ENCODE measurements at places on chromosomes 2 and 18. TPM values are rescaled to one million over a fixed set of nuclear protein-coding genes. Genes with fewer than 3 reads are reported as not detected.

The KCNE4 gene
- total RNA-seq = 0.38 TPM

The NOL4 gene
- not detected for total RNA-seq

The LAMA1 gene
- 82.3 TPM for total RNA-seq

The ABCB11 gene
- total RNA-seq = not detected

The IWS1 gene
- 41.2 TPM for total RNA-seq

The ZCCHC2 gene
- total RNA-seq = 13.6 TPM

The ANKRD30B gene
- total RNA-seq = 0.23 TPM

The CREG2 gene
- total RNA-seq = under 0.01 TPM

The FAM228A gene
- total RNA-seq = 2.3 TPM

The NT5DC4 gene
- total RNA-seq = not detected

The NT5C1B gene
- not detected for total RNA-seq
